Stromal cell of bone marrow (primary cell): ENCODE measurements at places on chromosomes 2 and 18.

GRCh38 chr2:180360283-180360618 is 353.2 kb upstream of the CWC22 start:
- DNase-seq: no peak

GRCh38 chr2:128377071-128377910 is 58.6 kb upstream of the HS6ST1 start:
- DNase-seq: no peak

GRCh38 chr2:64562148-64562784 is 38.1 kb downstream of the AFTPH start:
- DNase-seq: no peak

DNA sequence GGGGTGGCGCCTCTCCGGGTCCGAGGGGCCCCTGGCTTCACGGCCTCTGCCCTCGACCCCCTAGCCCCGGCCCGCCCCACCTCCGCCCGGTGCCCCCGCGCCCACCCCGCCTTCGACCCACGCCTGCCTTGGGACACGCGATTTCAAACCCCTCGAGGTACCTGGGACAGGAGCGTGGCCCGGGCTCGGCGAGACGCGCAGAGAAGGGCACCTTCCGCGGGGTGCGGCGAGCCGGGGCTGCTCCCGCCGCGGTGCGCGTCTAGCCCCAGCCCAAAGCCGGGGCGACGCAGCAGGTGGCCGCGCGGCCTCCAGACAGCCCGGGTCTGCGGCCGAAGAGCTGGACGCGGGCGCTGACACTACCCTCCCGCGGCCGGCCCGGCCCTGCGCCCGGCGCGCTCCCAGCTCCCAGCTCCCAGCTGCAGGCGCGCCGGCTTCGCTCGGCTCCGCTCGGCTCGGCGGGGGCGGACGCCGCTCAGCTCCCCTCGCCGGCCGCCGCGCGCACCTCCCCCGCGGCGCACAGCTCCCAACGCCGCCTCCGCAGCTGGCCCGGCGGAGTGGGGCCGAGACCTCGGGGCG is at the start of gene CRACDL:
CRACDL (minus strand) TSS at position 449 of the 576 bp plus-strand sequence. CDS start 89,425 bp downstream, outside the sequence.
- DNase-seq: no peak

DNA sequence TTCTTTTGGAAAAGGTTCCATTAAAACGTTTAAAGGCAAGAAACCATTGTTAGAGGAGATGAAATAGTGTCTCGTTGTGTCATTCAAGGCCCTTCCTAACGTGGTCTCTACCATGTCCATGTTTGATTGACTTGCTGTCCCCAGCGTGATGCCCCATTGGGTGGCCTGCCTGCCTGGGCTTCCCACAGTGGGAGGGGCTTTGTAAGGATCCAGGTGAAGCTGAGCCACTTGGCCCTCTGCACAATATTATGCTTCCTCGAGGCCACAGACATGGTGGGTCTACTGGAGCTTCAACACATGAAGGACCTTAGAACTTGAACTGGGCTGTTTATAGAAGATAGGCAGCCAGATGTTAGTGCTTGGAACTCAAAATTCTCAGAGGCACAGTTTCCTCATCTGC is 235.3 kb downstream of the FHOD3 start:
- no peak for DNase-seq
